ENCODE measurements at places on chromosomes 11 and 22.

- DNase-seq, result no peak
Observed at GRCh38 chr22:48850658-48851287, 976.9 kb downstream of the BRD1 start.

DNA sequence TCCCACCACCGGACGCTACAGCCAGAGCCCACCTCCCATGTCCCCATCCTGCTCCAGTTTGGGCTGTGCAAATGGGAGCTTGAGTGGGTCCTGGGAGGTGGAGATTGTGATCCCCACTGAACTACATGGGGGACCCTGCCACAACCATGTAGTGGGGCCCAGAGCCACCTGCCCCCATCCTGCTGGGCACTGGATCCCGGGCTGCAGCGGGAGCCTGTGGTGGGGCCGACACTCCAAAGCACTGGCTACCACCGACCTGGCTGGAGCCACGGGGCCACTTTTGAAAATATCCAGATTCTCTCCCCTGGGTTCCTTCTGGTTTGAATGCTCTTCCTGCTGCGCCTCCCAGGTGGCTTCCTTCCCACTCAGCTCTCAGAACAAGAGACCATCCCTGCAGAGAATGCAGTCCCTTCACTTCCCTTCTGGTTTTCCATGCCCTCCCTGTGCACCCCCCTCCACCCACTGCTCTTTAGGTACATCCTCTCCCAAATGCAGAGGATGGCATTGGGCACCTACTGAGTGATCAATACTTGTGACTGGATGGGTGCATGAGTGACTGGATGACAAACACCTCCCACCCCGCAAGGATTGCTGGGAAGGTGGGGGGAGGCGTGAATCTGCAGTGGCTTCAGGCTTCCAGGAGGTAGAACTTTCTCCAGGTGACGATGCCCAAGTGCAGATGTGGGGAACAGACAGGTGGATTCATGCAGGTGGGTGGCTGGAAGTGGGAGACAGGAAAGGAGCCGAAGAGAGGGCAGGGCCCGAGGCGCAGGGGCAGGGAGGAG, 846 bp upstream of the UNC93B1 start:
- peak; percentile 72 for DNase-seq

- DNase-seq, result no peak
Observed at GRCh38 chr11:100831929-100832494, 144.9 kb downstream of the ARHGAP42 start.

DNA sequence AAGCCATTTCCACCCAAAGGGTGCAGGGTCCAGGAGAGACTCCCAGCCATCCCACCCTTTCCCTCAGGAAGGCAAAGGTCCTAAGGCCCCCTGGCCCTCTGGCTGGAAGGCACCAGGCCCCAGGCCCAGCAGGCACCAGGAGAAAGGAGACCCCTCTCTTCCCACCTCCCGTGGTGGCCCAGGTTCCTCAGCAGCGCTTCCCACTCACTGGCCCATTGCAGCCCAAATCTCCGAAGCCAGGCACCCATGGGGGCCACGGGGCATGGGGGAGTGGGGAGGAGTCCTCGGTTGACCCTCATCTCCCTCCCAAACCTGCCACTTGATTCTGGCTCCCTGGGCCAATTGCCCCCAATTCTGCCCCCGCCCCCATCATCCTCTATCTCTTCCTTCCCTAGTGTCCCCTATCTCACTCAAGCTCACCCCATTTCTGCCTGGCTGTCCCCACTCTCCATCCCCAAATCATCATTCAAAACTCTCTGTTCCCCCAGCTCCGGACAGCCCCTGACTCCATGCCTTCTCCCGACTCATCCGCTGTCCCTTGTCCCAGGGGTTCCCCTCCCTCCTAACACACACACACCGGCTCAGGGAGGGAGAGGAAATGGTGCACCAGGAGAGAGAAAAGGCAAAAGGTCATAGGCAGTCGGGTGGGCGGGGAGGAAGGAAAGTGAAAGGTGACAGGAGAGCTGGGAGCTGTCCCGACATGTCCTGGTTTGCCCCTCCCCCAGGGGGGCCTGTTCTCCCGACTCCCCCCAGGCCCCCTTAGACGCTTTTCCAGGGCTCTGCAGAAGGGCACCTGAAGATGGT, 1.2 kb downstream of the LIF start:
- no peak for DNase-seq

DNA sequence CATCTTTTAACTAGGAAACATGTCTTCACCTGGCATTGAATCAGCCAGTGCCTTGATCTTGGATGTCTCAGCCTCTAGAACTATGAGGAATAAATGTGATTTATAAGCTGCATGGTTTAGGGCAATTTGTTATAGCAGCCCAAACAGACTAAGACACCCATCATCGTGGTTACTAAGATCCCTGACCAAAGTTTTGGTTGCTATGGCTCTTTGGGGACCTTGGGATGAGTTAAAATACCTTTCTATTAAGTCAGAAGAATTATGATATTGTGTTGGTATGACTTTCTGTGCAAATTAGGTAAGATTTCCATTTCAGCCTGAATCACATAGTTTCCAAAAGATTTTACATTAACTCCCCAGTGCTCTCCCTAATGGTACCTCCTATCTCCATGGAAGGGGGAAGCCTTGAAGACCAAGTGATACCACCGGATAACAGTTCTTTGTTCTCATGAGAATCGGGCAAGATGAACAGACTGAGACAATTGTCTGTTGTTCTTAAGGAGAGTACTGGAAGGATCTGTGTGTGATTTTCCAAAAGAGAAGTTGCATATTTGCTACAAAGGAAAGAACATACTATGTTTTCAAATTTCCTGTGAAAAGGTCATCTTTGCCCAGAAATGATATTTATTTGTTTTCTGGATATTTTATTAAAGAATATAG, 60.4 kb upstream of the UBASH3B start:
- no peak for DNase-seq

DNA sequence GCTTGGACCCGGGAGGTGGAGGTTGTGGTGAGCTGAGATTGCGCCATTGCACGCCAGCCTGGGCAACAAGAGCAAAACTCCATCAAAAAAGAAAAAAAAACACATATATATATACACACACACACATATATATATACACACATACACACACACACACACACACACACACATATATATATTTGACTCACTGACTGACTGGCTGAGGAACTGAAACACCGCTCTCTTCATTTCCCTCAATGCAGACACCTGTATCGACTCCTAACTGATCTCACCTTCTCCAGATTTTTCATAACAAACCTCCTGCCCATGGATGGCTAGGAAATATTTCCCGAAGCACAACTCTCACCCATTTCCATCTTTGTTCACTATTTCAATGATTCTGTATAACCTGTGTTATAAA, 140.7 kb upstream of the ANO3 start:
- no peak for DNase-seq

- DNase-seq, result no peak
Observed at GRCh38 chr22:38720350-38720749, 14.6 kb downstream of the GTPBP1 start.

- DNase-seq, result peak; percentile 58
Observed at GRCh38 chr22:49371325-49372110, 456.2 kb downstream of the BRD1 start.
